ENCODE measurements at places on chromosomes 2 and 18.

DNA sequence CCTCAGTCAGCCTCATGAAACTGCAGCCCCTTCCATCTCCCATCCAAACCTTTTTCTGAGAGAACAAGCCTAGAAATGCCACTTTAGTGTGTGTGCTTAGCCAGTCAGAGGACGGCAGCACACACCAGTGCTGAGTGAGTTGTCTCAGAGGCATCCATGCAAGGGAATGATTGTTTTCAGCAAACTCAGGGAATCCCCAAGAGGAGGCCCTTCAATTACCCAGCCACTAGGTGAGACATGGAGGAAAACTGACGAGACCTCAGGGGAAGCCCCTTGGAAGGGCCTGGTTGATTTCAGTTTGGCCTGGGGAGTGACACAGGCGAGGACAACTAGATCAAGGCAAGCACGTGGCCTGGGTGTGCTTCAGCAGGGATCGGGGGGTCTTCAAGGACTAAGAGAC is 49.7 kb downstream of the APOB start:
- no peak for DNase-seq

- peak; percentile 97 for DNase-seq
Measured at GRCh38 chr2:16105669-16106281, 165.4 kb downstream of the MYCN start.

GRCh38 chr18:13482618-13482945 is 243.8 kb downstream of the FAM210A start:
- DNase-seq = no peak

DNA sequence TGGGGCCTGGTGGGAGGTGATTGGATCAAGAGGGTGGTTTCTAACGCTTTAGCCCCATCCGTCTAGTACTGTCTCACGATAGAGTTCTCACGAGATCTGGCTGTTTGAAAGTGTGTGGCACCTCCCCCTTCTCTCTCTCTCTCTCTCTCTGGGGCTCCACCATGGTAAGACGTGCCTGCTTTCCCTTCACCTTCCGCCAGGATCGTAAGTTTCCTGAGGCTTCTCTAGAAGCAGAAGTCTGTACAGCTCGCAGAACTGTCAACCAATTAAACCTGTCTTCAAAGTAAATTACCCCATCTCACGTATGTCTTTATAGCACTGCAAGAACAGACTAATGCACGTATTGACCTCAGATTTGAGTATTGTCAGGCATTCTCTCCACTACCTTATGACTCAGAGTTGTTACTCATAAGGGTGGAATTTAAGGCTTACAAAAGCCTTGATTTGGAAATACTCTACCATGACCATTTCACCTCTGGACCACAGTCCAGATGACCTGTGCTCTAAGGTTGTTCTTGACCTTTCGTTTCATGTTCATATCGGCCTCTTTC is 99.5 kb upstream of the AGAP1 start:
- DNase-seq = no peak

- no peak for DNase-seq
Measured at GRCh38 chr18:21727702-21728101, 12.9 kb upstream of the MIB1 start.

GRCh38 chr2:133887676-133888040 is 319.4 kb upstream of the NCKAP5 start:
- DNase-seq = no peak

DNA sequence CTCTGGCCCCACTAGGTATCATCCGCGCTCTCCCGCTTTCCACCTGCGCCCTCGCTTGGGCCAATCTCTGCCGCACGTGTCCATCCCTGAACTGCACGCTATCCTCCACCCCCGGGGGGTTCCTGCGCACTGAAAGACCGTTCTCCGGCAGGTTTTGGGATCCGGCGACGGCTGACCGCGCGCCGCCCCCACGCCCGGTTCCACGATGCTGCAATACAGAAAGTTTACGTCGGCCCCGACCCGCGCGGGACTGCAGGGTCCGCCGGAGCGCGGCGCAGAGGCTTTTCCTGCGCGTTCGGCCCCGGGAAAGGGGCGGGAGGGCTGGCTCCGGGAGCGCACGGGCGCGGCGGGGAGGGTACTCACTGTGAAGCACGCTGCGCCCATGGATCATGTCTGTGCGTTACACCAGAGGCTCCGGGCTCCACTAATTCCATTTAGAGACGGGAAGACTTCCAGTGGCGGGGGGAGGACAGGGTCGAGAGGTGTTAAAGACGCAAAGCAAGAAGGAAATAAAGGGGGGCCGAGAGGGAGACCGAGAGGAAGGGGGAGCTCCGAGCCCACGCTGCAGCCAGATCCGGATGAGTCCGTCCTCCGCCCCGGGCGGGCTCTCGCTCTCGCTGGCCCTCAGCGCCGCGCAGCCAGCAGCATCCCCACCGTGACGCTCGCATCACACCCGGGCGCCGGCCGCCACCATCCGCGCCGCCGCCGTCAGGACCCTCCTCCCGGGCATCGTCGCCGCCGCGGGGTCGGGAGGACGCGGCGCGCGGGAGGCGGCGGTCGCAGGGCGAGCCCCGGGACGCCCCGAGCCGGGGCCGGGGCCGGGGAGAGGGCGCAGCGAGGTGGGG is 664 bp downstream of the NETO1 start:
- DNase-seq = peak; percentile 75

DNA sequence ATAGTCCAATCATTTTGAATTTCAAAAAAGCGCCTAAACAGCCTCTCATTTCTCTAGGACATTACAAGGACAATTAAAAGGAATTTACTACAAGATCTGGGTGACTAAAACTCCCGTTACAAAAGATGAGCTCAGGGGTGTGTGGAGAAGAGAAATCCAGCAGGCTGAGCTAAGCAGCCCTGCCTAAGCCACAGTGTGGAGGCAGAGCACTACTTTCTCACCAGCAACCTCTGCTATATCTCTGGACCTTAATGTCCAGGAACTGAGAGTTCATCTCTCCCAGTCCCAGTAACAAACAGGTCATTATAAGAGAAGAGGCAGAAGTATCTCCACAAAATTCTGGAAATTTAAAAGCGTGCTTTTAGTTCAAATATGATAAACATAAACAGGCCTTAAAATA is 18.9 kb upstream of the ANKRD62 start:
- DNase-seq = no peak

DNA sequence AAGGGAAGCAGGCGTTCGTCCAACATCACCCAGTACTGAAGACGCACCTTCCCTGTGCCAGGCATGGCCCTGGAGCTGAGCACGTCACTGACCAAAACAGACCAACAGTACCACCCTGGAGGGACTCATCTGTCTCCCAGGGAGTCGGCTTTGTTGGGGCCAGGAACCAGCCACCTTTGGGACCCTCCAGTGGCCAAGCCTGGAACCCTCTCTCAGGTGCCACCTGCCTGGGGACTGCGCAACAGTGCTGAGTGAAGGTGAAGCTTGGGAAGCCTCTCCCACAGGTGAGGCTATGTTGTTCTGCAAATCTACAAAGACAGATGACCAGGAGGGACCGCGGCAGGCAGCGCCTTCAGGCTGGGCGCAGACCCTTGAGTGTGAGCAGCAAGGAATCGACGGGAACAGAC is 91.4 kb upstream of the OTOS start:
- DNase-seq = peak; percentile 46

DNA sequence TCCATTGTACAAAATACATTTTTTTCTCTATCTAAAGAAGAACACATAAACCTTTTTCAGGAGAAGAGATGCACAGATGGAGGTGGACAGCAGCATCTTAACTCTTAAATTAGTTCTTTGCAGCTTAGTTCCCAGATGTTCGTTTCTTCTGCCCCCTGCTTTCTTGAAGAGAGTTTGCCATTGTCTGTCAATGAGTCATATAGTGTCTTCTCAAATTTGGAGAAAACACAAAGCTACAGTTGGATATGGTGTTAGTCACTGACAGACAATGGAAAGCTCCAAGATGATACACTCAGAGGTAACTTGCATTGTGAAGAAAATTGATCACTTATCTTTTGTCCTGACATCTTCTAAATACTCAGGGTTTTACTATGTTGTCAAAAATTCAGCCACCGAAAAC is 48.8 kb upstream of the TMEFF2 start:
- no peak for DNase-seq

DNA sequence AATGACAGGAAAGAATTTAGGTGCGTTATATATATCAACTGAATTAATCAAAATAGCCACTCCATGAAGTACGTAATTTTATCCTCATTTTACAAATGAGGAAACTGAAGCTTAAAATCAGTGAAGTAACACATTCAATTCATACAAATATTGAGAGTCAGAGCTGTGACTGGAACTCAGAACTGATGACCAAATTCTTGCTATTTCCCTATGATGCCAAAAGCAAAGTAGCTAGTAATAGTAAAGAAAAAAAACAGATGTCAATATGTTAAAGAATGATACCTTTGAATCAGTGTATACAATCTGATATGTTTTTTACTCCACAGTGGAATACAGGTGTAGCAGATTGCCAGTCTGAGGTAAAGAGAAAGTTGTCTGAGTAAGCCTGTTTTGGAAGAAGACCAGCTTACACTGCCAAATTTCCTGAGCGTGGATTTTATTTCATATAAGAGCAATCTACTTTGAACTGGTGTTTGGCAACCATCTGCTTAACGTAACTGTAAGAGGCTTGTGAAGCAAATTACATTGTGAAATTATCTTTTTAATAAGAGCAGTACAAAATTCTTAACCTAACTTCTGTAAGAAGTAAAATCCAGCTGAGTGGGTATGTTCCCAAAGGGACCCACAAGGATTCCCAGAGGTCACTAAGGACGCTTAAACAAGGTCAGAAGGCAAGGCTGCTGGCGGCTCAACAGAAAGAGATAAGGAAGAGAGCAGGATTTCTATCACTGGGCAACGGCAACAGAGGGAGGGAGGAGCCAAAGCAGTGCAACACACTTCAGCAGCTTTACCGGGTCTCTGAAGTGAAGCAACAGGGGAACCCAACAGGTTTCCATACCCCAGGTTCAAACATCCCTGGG is 85.6 kb downstream of the IKZF2 start:
- peak; percentile 67 for DNase-seq

DNA sequence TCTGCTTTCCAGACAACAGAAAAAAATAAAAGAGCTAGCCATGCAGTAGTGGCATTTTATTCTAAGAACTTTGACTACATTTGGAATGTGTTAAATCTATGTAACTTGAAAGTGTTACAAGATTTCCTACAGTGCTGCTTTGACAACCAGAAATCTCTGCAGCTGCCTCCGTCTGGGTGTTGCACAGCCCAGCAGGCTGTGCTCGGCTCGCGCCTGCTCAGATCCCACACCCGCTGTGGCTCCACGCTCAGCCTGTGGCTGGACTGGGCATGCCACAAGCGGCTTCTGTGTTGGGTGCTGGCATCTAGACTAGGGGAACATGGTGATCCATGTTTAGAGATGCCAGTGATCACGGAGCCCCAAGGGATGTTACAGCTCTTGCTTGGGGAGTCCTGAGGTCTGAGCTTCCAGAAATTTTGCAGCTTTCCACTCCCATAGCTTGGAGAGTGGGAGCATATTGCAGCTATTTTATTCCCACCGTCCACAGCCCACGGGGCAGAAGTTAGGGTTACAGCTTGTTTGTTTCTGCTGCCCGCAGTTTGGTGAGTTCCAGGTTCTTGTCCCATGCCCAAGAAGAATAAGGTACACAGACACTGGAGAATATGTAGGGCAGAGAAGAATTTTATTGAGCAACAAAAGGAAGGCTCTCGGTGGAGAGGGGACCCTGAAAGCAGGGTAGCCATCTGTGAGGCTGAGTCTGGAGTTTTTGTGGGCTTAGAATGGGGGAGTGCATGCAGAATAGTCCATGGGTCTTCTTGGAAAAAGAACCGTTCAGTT is 44.1 kb downstream of the FAM171B start:
- no peak for DNase-seq

DNA sequence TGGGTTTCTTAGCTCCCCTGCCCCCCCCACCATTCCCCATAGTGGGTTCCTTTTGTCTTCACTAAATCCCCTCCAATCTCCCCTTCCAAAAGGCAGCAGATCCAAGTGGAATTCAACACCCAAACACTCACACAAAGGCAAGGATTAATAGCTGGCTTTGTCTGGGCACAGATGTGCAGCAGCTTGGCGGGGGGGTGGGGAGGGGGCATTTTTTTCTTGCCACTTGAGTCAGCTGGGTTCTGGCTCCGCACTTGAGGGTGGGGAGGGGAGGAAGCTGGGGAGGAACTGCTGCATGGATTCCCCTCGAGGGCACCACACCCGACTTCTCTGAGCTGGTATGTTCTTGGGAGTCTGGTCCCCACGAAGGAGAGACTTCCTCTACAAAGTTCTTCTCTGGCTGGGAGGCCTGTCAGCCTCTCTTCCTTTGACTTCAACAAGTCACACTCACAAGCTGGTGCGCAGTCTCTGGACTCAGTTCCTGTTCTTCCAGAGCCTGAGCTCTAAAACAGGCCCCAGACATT is 36.0 kb downstream of the SERTAD2 start:
- DNase-seq = peak; percentile 48
